ENCODE measurements at places on chromosomes 3 and 15.

DNA sequence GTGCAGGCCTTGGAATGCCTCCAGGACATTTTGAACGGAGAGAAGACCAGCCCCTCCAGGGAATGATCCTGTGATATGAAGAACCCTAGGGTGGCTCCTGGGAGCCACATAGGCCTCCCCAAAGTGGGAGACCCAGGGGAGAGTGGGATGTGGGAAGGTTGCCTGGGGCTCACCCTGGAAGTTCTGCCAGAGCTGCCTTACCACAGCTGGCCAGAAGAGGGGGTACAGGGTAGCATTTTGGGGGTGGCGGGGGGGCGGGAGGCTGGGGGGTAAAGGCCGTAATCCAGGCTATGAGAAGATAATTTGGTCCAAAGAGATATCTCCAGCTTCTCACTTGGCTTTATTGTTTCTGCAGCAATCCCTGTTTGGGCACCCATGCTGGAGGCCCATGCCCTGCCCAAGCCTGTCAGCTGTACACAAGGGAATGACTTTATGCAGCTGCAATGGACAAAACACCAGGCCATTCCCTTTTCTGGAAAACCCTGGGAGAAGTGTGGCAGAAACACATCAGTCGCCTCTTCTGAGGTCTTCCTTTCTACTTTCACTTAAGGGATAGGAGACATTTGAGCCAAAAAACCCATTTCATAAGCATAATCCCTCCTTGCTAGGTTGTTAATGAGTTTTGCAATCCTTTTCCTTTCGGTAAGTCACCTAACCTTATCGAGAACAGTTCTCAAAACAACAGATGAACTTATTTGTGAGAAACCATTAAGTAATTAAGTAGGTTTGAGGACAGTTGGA, 11.0 kb upstream of the MUSTN1 start:
- peak; percentile 15 for DNase-seq

DNA sequence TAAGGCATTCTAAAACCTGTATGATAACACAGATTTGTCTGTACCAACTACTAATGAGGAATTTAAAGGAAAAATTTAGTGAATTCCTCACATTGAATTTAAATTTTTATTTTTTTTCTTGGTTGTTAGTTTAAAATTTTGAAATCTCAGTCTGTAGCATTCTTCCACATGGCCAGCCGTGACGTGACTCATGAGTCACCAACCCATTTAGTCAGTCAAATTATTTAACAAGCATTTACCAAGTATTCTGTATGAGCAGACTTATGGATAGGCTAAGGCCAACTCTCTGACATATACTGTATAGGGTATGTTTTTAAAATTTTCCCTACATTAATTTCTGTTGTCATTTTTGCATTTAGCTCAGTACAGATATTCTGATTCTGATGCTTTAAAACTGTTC, 112.9 kb downstream of the CNTN4 start:
- DNase-seq = no peak

DNA sequence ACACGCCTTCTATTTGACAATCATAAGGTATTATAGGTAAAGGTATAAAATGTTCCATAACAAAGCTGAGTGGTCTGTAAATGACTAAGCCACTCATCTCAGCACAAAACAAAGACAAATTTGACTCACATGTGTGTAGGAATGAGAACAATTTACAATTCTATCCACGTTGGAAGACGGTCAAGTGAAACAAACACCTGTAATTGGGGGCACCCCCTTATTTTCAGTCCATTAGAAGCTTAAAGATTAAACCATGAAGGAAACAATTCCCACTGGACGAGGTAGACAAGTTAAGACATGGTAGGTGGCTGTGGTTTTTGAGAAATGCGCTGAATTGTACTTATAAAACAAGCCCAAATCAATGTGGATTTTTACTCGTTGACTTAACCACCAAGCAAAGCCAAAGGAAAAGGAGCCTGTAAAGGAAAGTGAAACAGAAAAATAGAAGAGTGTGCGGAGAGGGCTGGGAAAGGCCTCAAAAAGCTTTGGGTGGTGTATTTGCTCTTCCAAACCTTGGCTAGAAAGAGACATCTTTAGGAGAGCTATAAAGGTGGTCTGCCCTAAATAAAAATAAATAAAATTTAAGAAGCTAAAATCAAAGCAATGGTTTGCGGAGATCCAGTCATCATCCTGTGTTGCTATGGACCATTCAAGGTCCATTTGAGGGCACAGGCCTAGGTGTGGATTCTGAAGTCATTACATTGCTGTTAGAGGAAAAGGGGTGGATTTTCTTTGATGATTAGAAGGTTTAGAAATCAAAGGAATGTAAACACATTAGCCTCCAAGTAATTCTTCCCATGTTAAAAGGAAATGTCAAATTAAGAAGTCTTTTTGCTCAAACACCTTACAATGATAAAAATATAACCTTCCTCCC, 135.0 kb downstream of the TFG start:
- DNase-seq = no peak

DNA sequence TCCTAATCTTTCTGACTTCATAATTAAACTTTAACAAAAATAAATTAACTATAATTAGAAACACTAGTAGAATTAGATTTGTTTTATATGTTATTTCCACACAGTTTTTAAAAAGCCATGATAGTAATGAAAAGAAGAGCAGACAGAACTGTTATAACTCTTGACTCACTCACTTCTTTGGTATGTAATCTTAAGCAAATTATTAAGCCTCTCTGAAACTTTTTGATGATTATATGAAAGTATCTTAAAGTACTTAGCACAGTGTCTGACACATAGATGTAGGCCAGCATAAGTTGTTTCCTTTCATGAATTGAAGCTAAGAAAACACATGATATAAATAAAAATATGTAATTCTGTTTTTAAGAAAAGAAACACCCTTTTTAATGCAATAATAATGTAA, 123.6 kb upstream of the MLF1 start:
- DNase-seq = no peak

DNA sequence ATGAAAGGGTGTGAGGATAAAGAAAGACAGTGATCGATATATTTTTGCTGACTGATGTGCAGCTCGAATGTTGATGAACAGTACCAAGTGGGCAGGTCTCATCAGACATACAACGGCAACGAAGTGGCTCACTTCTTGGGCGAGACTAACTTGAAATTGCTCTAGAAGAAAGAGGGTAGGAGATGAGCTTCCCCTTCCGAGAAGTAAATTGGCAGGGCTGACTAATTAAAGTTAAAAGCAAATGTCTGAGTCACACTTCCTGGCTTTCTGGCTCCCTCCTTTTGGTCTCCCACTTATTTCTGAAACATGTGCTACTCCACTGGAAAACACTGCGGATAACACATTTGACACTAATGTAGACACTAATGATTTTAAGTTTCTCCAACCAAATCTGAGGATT, 228.3 kb downstream of the ABHD5 start:
- DNase-seq = no peak

DNA sequence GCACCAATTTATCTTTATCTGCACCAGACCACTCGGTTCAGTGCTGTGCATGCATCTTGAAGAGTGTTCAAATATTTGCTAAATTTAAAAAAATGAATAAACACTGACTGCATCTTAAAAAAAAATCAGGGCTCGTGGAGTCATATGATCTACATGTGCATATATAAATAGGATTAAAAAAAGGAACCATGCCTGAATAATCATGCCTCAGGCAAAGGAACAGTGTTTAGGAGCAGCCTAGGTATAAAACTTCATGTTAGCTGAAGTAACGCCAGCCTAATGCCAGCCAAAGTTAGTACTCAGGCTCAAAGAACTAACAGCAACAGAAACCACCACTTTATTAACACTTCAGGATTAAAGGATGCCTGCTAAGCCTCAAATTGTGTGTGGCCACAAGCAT, 9.5 kb downstream of the ABCC5 start:
- DNase-seq = no peak

GRCh38 chr15:80730387-80730786, 35.3 kb downstream of the ABHD17C start:
- no peak for DNase-seq

- DNase-seq = peak; percentile 90
These were observed at the start of gene EDC3 for GRCh38 chr15:74695597-74696397. EDC3 (minus strand) TSS chr15:74696024; CDS start chr15:74675124, 20,900 bp downstream.

- no peak for DNase-seq
These were observed 12.6 kb downstream of the PDHB start for GRCh38 chr3:58421004-58421403.

DNA sequence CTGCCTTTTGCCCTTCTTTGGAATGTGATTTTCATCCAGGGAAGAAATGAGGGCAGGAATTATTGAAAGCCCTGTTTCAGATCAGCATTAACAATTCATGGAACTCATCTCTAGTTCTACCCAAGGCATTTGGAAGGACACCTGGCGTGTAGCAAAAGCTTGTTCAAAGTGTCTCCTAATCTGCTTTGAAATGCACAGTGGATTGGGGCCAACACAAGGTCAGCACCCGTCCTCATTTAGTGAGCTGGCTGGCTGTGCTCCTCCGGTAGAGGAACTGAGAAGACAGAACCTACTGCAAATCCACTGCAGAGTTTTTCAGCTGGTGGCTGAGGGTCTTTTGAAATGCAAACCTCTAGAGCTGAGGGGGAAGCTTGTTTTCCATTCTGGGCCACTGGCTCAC, 141.6 kb upstream of the STT3B start:
- no peak for DNase-seq

- no peak for DNase-seq
These were observed 375.5 kb downstream of the NTRK3 start for GRCh38 chr15:87881026-87881425.

DNA sequence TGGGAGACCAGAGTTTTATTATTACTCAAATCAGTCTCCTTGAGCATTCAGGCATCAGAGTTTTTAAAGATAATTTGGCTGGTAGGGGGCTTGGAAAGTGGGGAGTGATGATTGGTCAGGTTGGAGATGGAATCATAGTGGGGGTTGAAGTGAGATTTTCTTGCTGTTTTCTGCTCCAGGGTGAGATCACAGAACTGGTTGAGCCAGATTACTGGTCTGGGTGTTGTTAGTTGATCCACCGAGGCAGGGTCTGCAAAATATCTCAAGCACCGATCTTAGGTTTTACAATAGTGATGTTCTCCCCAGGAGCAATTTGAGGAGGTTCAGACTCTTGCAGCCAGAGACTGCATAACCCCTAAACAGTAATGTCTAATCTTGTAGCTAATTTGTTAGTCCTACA, 141.0 kb downstream of the OTOL1 start:
- no peak for DNase-seq

GRCh38 chr3:101036676-101037075, 43.5 kb upstream of the ABI3BP start:
- no peak for DNase-seq

DNA sequence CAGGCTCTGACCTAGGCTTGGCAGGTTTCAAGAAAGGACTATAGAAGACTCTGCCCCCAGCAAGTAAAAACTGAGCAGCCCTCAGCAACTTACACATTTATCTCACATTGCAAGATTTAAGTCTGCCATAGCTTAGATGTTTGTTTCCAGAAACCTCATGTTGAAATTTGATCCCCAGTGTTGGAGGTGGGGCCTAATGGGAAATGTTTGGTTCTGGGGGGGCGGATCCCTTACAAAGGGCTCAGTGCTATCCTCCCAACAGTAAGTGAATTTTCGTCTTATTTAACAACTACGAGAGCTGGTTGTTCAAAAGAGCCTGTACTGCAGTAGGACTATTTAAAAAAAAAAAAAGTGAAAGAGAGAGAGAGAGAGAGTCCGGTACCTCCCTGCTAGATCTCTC, 125.2 kb upstream of the PROK2 start:
- no peak for DNase-seq

- DNase-seq = no peak
These were observed 6.9 kb upstream of the EOGT start for GRCh38 chr3:69020424-69020823.

Data from activated CD4-positive, alpha-beta memory T cell treated with anti-CD3 and anti-CD28 coated beads for 36 hours (primary cell).